Stimulated activated CD4-positive, alpha-beta T cell treated with anti-CD3 and anti-CD28 coated beads, Interleukin-4, amount 100 ng/mL, for 4 hours (primary cell): ENCODE measurements at places on chromosomes 5 and 9.
A peak's percentile ranks its signal among the peaks of the same experiment; 100 is the strongest.

DNA sequence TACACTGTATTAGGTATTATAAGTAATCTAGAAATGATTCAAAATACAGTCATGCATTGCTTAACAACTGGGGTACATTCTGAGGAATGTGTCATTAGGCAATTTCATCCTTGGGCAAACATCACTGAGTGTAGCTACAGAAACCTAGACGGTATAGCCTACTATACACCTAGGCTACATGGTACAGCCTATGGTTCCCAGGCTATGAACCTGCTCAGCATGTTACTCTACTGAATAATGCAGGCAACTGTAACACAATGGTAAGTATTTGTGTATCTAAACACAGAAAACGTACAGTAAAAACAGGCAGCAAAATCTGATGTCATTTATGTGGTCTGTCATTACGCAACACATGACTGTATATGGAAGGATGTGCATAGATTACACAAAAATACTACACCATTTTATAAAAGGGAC is 96.8 kb downstream of the RAPGEF6 start:
- no peak for DNase-seq

DNA sequence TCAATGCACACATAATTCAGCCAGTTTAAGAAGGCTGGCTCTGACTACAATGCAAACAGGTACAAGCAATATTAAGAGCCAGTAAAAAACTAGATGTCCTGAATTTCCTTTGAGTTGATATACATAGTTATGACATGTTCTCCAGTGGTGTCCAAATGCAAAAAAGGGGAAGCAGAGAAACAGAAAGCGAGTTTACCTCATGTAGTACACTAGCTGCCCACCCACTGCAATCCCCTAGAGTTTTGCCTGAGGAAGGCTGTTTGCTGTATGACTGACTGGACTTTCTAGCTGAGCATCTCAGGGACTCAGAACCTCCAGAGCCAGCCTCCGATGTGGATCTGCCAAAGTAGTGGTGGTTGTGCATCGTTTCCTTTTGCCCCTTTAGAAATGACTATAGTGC is 44.8 kb upstream of the SLC1A3 start:
- DNase-seq, result no peak

DNA sequence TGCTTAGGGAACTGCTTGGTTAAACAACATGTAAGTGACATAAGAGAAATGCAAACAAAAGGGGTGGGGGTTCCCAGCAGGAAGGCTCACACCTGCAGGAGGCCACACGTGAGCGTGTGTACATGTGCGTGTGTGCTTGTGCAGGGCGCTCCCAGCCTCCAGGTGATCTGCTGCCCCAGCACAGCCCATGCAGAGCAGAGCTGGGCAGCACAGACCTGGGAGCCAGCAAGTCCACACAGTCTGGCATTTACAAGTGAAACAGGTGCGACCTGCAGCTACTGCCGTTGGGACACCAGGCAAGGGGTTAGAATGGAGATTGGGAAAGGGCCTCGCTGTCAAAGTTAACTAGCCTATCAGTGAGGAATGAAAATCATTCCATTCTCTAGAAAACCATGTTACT is 41.8 kb downstream of the GRAMD2B start:
- no peak for DNase-seq

- DNase-seq, result no peak
These were observed 908.2 kb upstream of the CDH10 start for GRCh38 chr5:25552871-25553481.

- DNase-seq, result no peak
These were observed 16.6 kb upstream of the FEM1C start for GRCh38 chr5:115561176-115561575.

DNA sequence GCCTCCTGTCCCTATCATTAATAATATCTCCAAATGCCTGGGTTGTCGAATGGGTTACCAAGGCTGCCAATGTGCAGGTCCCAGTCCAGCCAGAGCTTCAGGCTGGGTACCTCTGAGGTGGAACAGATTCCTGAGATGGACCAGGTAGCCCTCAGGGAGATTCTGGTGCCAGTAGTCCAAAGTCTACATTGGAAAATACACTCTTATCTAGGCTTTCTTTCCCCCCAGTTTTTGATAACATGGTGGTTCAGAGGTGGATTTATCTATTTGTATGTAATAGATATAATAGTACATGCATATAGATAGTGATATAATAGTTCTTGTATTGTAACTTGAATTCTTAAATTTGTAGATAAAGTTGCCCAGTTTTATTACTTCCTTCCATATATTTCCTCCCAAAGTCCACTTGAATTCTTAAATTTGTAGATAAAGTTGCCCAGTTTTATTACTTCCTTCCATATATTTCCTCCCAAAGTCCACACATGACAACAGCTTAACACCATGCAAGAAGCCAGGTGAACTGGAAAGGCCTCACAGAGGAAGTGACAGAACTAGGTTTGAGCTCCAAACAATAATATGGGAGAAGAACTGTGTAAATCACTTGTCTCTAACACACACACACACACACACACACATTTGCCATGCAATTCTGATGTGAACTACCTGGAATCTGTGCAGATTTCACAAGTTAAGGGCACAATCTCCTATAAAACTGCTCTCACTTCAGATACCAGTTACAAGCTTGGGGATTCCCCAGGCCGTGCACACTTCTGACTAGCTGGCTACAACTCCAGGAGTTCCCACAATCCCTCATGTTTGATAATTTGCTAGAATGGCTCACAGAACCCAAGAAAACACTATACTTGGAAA is 30.7 kb upstream of the ERAP1 start:
- no peak for DNase-seq

GRCh38 chr9:113425072-113425471 is 14.5 kb downstream of the C9orf43 start:
- DNase-seq, result no peak

- no peak for DNase-seq
These were observed 118.1 kb upstream of the ZNF366 start for GRCh38 chr5:72625332-72625731.

DNA sequence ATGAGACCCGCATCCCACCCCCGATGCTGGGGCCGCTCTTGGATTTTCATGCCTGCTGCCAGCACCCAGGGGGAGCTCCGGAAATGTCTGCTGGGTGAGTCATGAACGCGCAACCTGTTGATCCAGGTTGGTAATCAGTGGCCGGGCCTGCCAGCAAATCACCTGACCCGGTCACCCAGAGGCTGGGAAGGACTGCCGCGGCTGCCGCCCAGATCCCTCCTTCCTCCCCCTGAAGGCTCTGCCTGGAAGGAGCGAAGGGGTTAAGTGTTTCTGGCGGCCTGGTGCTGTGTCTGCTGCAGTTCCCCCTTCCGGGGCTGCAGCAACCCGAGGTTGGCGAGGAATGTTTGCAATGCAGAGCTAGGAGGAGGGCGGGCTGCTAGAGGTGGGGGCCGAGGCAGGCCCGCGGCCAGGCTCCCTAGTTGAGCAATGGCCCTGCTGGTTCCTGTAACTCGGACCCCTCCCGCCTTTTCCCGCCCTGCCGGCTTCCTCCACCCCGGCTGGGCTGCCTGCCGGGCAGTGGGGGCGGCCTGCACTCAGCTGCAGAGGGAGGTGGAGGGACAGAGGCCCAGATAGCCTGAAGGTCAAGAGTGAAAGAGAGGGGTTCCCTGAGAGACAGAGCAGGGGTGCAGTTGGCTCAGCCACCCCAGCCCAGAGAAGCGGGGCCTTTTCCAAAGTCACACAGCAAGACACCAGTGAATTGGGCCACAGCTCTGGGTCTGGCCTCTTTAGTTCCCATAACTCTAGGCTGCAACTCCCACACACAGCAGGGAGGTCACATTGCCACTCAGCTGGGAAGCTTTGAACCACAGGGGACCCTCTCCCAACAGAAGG is 156.3 kb upstream of the IER5L start:
- peak; percentile 17 for DNase-seq

DNA sequence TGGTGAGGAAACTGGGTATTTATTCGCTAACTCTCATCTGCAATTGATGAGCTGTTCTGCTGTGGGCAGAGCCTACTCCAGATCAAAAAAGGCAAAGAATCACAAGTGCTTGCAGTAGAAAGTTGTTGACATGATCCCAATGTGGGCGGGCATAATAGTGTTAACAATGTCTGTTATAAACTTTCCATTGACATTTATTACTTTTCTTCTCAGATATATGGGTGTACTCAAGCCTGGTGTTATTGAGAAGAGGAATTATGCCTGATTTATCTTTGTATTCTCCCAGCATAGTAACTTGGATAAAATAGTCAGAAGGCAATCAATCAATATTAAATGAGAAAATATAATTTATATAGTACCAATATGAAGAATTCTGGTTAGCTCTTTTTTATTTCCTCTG is 47.8 kb downstream of the ZNF474 start:
- DNase-seq, result no peak

DNA sequence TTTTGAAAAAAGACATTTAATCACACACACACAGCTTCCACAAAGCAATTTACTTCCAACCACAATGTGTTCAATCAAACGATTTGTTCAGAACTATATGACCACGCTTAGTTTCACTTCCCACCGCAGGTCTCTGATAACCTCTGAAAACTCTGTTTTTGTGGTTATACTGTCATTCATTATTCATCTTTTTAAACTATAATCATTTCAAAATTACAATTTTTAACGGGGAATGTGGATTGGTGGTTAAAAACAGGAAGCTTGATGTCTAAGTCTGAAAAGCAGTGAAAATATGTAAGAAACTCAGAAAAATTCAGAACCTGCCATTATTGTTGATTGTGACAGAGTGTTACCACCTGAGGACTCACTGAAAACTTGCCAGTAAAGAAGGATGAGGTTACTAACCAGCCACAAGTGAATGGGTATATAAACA is 12.7 kb upstream of the TMEM174 start:
- peak; percentile 53 for DNase-seq

DNA sequence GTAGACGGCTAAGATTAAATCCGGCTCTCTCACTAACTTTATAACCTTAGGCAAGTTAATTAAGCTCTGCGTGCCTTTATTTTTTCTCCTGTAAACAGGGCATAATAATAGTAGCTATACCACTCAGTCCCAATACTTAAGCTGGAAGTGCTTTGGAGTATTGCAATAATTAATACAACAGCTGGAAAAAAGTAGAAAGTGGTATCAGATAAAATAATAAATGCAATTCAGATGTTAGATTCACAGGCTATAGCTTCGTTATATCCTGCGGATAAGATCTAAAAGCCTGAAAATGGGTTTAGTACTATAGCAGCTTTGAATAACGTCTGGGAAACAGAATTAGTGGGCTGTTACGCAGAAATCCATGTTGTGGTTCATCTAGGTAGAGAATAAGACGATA is 51.8 kb downstream of the MEGF9 start:
- no peak for DNase-seq

DNA sequence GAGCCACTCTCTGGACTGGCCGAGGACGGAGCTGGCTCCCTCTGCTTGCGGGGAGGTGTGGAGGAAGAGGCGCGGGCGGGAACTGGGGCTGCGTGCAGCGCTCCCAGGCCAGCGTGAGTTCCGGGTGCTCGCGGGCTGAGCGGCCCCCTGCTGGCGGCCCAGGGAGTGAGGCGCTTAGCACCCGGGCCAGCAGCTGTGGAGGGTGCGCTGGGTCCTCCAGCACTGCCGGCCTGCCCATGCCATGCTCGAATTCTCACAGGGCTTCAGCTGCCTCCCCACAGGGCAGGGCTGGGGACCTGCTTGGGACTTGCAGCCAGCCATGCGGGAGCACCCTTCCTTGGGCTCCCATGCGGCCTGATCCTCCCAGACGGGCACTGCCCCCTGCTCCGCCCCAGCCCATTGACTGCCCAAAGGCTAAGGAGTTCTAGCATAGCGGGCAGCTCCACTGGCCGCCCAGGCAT is 416.9 kb downstream of the MRPS30 start:
- no peak for DNase-seq

DNA sequence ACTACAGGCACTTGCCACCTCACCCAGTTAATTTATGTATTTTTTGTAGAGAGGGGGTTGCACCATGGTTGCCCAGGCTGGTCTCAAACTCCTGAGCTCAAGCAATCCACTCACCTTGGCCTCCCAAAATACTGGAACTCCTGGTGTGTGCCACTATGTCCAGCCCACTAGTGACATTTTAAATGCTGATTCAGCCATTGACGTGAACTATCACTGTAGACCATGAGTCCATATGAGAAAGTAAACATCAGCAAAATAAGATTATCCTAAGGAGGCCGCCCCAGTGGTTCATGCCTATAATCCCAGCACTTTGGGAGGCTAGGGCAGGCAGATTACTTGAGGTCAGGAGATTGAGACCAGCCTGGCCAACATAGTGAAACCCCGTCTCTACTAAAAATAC is 488.1 kb upstream of the EDIL3 start:
- no peak for DNase-seq

GRCh38 chr5:73446631-73447529 is 1.7 kb downstream of the FOXD1 start:
- no peak for DNase-seq

DNA sequence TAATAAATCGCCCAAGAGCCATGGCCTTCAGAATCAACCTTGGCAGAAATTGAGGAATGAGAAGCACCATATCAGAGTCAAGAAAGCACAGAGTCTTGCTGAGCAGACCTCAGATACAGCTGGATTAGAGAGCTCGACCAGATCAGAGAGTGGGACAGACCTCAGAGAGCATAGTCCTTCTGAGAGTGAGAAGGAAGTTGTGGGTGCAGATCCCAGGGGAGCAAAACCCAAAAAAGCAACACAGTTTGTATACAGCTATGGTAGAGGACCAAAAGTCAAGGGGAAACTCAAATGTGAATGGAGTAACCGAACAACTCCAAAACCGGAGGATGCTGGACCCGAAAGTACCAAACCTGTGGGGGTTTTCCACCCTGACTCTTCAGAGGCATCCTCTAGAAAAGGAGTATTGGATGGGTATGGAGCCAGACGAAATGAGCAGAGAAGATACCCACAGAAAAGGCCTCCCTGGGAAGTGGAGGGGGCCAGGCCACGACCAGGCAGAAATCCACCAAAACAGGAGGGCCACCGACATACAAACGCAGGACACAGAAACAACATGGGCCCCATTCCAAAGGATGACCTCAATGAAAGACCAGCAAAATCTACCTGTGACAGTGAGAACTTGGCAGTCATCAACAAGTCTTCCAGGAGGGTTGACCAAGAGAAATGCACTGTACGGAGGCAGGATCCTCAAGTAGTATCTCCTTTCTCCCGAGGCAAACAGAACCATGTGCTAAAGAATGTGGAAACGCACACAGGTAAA is 4.5 kb downstream of the NFX1 start:
- no peak for DNase-seq

- DNase-seq, result no peak
These were observed 439.1 kb upstream of the KIF2A start for GRCh38 chr5:61866930-61867329.

DNA sequence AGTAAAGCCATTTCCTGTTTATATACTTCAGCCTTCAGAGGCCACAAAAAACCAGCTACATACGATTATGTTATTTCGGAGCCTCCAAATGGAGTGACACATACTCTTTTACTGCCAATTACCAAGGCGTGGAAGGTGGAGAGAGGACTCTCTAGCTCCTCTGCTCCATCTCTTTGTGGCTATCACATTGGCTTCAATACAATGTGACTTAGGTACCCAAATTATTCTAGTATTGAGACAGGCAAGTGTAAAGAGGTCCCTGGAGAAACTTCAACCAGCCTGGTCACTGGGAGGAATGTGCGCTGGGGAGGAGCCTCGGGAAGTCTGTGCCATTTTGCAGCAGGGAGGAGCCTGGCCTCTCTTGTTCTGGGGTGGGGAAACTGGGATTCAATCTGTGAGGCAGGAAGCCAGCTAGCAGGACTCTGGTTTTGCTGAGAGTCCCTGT is 85.8 kb upstream of the TAS2R1 start:
- DNase-seq, result no peak
